IPS DF 6.9 (cell line): ENCODE measurements at places on chromosomes 16 and 17.
A peak's percentile ranks its signal among the peaks of the same experiment; 100 is the strongest.

DNA sequence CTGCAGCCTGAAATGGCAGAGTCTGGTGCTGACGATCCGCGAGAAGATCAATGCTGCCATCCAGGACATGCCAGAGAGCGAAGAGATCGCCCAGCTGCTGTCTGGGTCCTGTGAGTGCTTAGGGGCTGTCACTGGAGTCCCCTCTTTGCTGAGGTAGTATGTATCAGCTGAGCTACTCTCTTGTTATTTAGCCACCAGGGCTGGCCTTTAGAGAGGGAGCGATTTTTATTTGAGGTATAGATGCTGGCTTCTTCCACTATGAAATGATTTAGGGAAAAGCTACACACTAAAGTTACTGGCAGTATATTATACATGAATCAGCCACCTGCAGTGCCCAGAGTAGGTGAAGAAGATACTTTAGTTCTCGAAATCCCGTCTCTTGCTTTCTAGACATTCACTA, 2.6 kb downstream of the CDK5RAP3 start:
- no peak for DNase-seq

DNA sequence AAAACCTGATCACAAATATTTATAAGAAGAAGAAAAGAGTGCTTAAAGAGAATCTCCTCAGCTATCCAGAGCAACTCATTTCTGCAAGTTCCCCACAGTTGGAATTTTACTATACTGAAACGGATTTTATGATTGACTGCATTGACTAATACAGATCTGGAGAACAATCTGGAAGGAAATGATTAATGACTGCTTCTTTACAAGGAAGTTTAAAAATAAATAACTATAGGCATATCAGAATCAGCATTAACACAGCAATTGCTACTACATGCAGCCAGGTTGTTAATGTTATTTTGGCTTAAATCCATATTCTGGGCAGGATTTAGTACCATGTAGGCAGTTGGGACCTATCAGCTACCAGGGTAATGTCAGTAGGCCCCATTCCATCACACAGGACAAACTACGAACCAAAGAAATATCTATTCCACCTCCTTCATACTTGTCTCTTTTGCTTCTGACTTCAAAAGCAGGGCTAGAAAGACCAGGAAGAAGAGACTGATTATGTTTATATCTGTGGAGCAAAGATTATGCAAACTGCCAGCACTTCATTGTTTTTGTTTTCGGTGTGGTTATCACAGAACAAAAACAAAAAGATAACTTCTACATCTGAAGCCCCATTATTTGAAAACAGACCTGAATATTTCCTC, 3.9 kb downstream of the SKAP1 start:
- DNase-seq: no peak

DNA sequence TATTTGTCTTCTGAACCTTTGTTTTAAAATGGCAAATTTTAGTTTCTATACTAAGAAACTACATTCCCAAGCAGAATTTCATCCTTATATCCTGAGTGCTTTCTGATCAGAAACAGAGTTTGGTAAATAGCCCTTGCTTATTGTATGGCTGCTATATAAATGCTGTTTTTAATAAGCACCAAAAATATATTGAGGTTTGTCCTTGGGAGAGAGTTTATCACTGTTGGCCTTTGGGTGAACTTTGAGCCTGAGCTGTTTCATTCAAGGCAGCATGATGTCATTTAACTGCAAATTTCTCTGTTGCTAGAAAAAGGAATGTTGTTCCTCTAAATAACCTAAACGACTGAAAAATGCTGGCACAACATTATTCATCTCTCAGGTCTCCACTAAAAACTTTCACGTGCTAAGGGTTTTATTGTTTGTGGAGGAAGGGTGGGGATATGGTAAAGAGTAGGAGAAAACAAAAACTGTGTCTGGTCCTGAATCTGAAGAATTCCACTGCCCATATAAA, 334.3 kb upstream of the TBX2 start:
- DNase-seq: no peak

DNA sequence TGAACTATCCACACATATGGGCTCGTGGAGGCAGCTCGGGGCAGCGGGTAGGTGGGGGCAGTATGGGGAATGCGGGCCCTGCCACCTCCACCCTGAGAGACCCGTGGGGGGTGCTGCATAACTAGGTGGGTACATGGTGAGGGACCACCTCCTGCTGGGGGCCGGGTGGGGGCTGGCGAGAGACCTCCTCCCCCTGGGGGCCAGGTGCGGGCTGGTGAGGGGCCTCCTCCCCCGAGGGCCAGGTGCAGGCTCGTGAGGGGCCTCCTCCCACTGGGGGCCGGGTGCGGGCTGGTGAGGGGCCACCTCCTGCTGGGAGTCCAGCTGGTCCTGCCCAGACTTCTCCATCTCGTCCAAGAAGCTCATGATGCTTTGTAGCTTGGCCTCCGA, 25.4 kb downstream of the CEP131 start:
- DNase-seq: no peak

DNA sequence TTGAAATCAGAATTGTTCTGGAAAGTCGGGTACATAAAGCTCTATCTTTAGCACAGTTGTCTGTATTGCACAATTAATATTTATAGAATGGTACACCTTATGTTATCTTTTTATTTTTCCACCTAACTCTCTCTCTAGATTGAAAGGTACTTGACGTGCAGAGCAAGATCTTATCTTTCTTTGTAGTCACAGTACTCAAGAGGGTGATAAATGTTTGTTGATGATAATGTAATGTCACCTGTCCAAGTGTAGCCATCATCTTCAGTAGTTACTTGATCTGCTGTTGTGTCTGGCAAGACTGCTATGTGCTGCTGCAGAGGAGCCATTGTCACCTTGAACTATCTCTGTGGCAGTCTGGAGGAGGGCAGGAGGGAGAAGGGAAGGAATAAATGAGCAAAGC, 5.3 kb downstream of the HMOX2 start:
- no peak for DNase-seq

- DNase-seq: no peak
Observed at GRCh38 chr16:14437426-14437825, 192.6 kb downstream of the PARN start.

GRCh38 chr17:79478051-79478461, 132.8 kb downstream of the RBFOX3 start:
- DNase-seq: no peak

GRCh38 chr16:56057151-56057550, 134.1 kb upstream of the GNAO1 start:
- no peak for DNase-seq

DNA sequence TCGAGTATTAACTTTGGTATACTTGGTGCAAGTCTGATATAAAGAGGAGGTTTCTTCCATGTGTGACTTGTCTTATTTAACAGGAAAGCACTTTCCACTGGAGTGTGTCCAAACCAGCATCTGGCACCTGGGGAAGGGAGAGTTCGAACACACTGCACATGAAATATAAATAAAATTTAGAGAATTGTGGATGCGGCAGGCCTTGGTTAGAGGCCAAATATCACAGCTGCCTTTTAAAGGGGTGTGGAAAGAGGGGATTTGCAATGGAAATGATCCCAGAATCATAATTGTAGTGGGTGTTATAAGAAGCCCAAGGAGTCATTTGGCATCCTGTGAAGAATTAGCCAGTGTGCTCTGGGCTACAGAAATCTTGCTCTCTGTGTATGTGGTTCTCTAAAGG, 4.3 kb upstream of the NXN start:
- no peak for DNase-seq

GRCh38 chr17:73141411-73141810, 23.4 kb upstream of the SSTR2 start:
- DNase-seq: no peak

- DNase-seq: no peak
Observed at GRCh38 chr16:49867796-49868668, 12.1 kb upstream of the ZNF423 start.

- DNase-seq: no peak
Observed at GRCh38 chr16:74064120-74064735, 232.4 kb upstream of the PSMD7 start.

- DNase-seq: peak; percentile 47
Observed at GRCh38 chr17:32142038-32142856, at the start of gene RHOT1. TSS of gene RHOT1 (plus strand) at chr17:32142502. CDS start at chr17:32142693, 191 bp downstream.

GRCh38 chr16:56258508-56259424, 67.5 kb downstream of the GNAO1 start:
- DNase-seq: no peak

DNA sequence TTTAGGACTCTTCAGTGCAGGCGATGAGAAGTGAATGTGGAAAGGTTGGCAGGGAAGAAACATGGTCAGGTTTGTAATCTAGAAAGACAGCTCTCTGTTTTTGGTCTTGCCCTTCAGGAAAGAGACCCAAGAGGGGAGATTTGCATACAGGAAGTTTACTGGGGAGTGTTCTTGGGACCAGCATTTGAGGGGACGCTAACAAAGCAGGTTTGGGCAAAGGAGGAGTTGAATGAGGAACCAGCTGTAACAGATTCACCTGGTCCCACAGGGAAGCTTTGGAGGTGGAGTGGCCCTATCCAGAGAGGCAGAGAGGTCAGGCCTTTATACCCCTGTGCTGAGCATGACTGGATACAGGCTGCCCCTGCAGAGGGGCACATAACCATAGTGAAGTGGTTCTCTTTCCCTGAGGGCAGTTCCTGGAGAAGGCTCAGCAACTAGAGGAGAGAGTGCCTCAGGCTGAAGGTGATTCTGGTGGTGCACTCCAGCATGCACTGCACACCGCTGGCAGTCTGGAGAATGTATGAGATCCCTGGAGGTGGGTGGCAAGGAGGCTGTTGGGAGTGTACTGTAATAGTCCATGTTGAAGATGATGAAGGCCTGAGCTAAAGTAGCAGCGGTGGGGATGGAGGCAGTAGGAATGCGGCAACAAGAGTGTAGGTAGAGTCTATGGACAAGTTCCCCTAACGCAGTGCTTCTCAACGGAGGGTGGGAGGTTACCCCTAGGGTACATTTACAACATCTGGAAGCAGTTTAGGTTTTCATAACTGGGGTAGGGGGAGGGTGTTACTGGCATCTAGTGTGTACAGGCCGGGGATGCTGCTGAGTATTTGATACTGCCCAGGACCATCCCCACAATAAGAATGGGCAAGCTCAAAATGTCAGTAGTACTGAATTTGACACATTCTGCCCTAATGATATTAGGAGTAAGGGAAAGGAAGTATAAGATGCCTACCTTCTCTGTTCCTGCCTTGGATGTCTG, 37.2 kb downstream of the MAP2K6 start:
- no peak for DNase-seq

- DNase-seq: no peak
Observed at GRCh38 chr16:9807302-9807701, 374.9 kb downstream of the GRIN2A start.

DNA sequence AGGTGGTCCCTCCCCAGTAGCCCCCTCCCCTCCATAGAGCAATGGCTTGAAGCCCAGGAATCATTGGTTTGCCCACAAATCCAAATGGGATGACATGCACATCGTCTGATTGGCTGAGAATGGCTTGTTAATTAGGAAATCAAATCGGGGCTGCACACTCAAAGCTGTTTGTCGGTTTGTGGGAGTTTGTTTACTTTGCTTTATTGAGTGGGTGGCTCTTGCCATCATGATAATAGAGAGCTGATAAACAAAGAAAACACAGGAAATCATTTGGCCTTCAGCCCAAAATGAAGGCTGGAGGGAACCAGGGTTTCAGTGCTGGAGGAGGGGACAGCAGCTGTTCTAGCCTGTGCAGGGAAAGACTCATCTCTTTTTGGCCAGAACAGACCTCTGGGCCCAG, 316.3 kb downstream of the CBLN1 start:
- DNase-seq: no peak

- DNase-seq: no peak
Observed at GRCh38 chr16:83083361-83083760, 456.6 kb downstream of the CDH13 start.

DNA sequence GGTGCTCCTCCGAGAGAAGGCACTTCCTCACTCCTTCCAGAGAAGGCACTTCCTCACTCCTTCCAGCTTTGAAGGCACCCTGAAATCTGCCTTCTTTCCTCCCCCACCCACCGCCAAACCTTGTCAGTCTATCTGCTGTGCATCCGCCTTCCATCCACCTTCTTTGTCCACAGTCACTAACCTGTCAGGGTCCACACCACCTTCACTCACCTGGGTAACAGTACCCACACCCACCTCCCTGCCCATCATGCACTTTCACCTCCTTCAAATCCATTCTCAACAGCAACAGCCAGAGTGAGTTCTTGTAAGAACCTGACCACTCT, 5.2 kb downstream of the CCDC102A start:
- no peak for DNase-seq

GRCh38 chr16:15807603-15808009, 49.2 kb downstream of the MYH11 start:
- no peak for DNase-seq

DNA sequence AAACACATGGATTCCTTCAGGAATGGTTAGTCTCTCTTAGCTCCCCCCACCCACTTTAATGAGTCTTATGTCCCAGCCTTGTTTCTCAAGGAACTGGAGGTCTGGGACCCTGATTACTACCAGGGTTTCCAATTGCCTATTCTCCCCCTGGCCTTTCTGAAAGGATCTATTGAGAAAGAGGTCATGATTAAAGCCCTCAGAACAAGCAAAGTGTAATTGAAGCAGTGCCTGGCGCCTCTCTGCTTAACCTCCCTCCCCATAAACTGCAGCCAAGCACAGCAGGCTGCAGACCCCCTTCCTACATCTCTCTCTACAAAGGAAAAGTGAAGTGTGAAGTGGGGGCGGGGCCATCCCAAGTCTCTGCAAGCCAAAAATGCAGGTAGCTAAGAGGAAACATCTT, 159.7 kb upstream of the CDH11 start:
- no peak for DNase-seq

- no peak for DNase-seq
Observed at GRCh38 chr17:49952912-49953497, 16.0 kb upstream of the DLX4 start.

GRCh38 chr17:78889531-78889930, 13.5 kb downstream of the CEP295NL start:
- DNase-seq: no peak

- no peak for DNase-seq
Observed at GRCh38 chr17:65751263-65751662, 189.8 kb upstream of the AXIN2 start.

- DNase-seq: no peak
Observed at GRCh38 chr17:42166196-42166763, 11.5 kb upstream of the RAB5C start.

GRCh38 chr16:3745751-3746355, 28.5 kb upstream of the TRAP1 start:
- no peak for DNase-seq

DNA sequence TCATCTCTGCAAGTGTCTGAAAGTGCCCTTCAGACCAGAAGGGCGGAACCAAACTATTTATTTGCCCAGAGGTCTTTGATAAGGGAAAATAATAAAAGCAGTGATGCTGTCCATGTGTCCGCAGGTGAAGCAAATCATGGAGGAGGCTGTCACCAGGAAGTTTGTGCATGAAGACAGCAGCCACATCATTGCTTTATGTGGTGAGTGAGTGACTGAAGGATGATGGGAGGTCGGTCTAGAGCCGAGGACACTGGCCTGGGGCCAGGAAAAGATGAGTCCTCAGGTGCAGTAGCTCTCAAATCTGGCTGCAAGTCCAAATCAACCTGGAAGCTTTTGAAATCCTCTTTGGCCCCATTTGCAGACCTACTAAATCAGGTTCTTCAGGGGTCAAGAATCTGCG, 6.1 kb downstream of the SGSM2 start:
- DNase-seq: no peak

DNA sequence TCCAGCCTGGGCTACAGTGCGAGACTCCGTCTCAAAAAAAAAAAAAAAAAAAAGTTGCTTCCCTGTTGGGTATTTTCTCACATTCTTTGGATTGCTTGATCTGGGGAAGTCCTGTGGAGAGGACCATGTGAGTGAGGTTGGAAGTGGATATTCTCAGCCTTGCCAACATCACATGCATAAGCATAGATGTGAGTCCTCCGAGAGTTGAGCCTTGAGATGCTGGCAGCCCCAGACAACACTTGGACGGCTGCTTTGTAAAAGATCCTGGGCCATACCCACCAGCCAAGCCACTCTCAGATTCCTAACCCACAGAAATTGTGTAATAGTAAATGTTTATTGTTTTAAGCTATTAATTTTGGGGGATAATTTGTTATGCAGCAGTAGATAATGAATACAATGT, 1570.0 kb upstream of the GOT2 start:
- no peak for DNase-seq
